ENCODE measurements at places on chromosomes 16 and 17.

- no peak overlapping the region for H3K27ac ChIP-seq
- no peaks in the 10 kb centered on the region for H3K27me3 ChIP-seq
- no peak for DNase-seq
- H3K36me3 ChIP-seq: no peaks in the 10 kb centered on the region
- H3K4me3 ChIP-seq: no peak overlapping the region
Measured at GRCh38 chr17:4485676-4486646, 12.7 kb upstream of the SPNS2 start.

DNA sequence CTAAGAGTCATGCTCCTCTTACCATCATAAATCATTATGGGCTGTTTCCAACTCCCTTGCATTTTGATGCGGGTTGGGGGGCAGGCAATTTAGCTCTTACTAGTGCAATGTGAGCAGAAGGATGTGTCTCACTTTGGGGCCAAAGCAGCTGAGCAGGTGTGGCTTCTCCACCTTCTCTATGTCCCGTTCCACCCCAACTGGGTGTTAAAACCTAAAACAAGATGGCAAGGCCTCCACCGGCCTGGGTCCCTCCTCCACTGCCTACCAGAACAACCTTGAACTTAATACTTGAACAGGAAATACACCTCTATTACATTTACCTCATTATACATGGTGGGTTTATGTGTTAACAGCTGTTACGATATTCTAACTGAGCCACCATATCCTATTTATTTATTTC is 52.8 kb downstream of the TOX3 start:
- no peaks in the 10 kb centered on the region for H3K36me3 ChIP-seq
- H3K4me3 ChIP-seq: no peak overlapping the region
- peaks cover 50% of the 10 kb centered on the region for H3K4me1 ChIP-seq
- DNase-seq: no peak
- H3K27me3 ChIP-seq: no peaks in the 10 kb centered on the region

GRCh38 chr16:69553332-69553731 is 12.4 kb upstream of the NFAT5 start:
- no peak overlapping the region for H3K27ac ChIP-seq
- no peaks in the 10 kb centered on the region for H3K4me1 ChIP-seq
- DNase-seq: no peak
- H3K4me3 ChIP-seq: no peak overlapping the region

DNA sequence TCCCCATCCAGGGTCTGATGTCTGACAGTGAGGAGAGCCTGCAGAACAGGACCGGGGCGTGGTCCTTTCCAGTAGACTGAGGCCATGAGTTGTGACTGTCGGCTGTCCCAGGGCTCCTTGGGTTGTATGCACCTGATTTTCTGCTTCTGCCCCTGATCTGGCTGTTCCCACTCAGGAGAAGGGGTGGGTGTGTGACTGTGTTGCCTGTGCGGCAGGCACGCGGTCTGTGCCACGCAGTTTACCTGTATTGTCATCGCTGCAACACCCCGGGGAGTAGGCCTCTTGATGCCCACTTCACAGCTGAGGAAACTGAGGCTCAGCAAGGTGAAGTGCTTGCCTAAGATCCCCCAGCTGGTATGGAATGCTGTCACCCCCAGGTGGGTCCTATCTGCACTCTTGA is 1.4 kb downstream of the CRISPLD2 start:
- H3K4me1 ChIP-seq: peaks cover 3% of the 10 kb centered on the region
- peaks cover 36% of the 10 kb centered on the region for H3K27me3 ChIP-seq
- no peaks in the 10 kb centered on the region for H3K36me3 ChIP-seq
- H3K4me3 ChIP-seq: peak overlapping the region; percentile 48

DNA sequence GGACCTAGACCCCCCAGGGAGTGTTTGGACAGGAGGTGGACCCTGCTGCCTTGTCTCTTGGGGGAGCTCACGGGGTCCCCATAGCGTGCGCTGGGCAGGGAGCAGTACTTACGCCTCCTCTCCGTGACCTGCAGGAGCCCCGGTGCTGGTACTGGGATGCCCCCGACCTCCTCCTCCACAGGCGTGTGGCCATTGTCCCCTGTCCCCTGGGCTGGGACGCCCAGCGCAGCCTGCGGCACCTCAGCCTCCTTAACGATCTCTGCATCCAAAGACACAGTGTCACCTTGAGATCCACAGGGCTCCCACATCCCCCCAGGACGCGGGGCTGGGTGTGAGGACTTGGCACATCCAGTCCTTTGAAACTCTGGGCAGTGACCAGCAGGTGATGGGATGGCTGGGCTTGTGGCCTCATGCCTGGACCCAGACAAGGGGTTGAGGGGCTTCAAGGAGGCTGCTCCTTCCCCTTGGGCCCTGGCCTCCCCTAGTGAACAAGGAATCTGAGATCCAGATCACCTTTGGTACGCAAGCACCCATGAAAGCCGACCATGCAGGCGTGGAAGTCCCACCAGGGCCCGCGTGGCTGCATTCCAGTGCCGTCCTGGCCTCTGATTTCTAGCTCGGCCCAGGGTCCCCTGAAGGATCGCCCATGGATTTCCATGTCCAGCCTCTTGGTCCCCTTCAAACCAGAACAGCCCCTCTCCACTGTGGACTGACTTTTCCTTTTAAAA is 9.9 kb downstream of the DBNDD1 start:
- H3K4me3 ChIP-seq: no peak overlapping the region
- H3K27ac ChIP-seq: no peak overlapping the region
- no peak for DNase-seq
- no peaks in the 10 kb centered on the region for H3K27me3 ChIP-seq
- H3K4me1 ChIP-seq: no peaks in the 10 kb centered on the region
- H3K36me3 ChIP-seq: no peaks in the 10 kb centered on the region

DNA sequence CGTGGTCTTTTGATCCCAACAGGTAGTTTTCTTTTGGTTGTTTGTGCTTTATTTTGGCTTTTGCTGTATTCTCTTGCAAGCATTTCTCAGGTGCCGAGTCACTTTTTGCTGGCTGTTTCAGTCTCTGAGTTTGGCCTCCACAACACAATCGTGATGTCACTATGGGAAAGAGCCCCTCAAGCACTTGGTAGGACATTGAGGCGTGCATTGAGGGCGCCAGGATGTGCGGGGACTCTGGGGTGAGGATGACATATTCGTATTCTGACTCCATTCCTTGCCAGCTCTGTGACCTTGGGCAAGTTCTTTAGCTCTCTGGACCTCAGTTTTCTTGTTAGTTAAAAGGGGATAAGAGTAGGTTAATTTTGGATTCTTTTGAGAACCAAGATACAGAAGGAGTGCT is 13.0 kb downstream of the KSR1 start:
- peaks cover 11% of the 10 kb centered on the region for H3K4me1 ChIP-seq
- no peak overlapping the region for H3K27ac ChIP-seq
- H3K36me3 ChIP-seq: no peaks in the 10 kb centered on the region
- no peaks in the 10 kb centered on the region for H3K27me3 ChIP-seq
- no peak for DNase-seq

DNA sequence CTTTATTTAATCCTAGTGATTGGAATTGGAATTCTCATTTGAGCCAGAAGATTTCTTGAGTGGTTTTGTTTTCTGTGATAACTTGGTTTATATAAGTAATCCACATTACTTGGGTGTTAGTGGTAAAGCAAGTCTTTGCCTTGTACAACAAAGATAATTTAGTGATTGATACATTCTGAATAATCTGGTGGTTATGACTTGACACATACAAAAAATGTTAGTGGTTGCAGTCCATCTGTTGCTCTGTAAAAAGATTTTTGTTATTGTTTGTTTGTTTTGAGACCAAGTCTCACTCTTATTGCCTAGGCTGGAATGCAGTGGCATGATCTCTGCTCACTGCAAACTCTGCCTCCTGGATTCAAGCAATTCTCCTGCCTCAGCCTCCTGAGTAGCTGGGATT is 13.2 kb downstream of the OMG start:
- H3K27ac ChIP-seq: no peak overlapping the region
- no peak for DNase-seq
- no peaks in the 10 kb centered on the region for H3K4me1 ChIP-seq
- H3K27me3 ChIP-seq: no peaks in the 10 kb centered on the region
- H3K36me3 ChIP-seq: no peaks in the 10 kb centered on the region
- H3K4me3 ChIP-seq: no peak overlapping the region

DNA sequence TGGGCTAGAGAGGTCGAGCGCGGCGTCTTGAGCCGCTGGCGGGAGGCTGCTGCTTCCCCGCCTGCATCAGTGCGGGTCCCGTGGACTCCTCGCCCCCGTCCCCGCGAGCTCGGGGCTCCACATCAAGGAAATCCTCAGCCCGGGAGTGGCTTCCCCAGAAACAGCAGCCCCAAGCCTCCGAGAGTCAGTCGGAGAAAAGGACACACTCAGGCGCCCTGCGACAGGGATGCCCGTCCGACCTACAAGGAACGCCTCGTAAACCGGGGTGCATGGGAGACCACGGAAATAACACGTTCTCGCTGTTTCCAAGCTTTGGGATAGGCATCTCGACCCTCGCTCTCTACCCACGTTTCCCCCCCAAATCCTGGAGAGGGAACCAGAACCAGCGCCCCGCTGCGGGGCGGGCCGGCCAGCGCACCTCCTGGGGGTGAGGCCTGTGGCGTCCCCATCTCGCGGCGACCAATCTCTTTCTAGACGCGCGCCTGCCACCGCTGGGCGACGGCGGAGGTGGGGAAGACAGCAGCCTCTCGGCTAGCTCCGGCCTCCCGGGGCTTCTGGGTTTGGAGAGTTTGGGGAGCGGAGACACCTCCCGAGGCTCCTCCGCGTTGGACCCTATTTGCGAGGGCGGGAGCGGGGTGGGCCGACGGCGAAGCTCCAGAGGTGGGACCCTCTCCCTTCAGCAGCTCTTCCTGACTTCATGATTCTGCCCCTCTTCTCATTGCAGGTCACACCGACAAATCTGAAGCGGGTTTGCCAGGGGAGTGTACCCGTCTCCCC is 759 bp upstream of the TP53I13 start:
- H3K4me3 ChIP-seq: peak overlapping the region; percentile 58
- H3K27ac ChIP-seq: peak overlapping the region; percentile 94
- no peaks in the 10 kb centered on the region for H3K36me3 ChIP-seq
- peaks cover 49% of the 10 kb centered on the region for H3K4me1 ChIP-seq
- peak; percentile 80 for DNase-seq

DNA sequence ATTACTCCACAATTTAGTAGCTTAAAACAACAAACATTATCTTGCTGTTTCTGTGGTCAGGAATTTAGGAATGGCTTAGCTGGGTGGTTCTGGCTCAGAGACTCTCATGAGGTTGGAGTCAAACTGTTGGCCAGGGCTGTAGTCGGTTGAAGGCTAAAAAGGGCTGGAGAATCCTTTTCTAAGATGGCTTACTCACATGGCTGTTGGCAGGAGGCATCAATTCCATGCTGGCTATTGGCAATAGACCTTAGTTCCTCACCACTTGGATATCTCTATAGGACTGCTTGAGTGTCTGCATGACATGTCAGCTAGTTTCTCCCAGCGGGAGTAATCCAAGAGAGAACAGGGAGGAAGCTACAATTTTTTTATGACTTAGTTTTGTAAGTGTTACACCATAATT is 6.6 kb upstream of the EFCAB13 start:
- peaks cover 21% of the 10 kb centered on the region for H3K4me1 ChIP-seq
- H3K4me3 ChIP-seq: no peak overlapping the region
- H3K27ac ChIP-seq: peak overlapping the region; percentile 74
- H3K36me3 ChIP-seq: no peaks in the 10 kb centered on the region
- DNase-seq: no peak
- no peaks in the 10 kb centered on the region for H3K27me3 ChIP-seq

DNA sequence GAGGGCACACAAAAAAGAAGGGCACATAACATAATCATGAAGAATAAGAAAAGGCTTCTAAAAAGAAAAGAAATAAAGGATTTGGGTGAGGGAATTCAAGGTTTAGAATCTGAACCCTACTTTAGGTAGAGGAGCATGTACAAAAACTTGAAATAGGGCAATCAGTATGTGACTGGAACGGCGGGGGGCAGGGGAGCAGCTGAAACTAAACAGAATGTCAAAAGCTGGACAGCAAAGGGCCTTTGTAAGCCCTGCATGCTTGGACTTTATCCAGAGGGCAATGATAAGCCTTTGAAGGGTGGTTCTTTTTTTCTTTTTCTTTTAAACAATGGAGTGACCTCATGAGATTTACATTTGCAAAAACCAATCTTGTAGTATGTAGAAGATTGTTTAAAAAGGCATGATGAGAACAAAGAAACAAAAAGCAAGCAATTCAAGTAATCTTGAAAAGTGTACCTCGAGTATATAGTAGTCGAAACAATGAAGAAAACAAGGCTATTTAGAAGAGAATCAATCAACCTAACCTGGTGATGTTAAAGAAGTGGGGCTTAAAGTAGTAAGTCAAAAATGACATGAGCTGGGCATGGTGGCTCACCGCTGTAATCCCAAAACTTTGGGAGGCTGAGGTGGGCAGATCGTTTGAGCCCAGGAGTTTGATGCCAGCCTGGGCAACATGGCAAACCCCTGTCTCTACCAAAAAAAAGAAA is 46.7 kb upstream of the ANKFY1 start:
- peaks cover 6% of the 10 kb centered on the region for H3K4me1 ChIP-seq
- no peak for DNase-seq
- no peak overlapping the region for H3K4me3 ChIP-seq
- H3K27ac ChIP-seq: no peak overlapping the region

DNA sequence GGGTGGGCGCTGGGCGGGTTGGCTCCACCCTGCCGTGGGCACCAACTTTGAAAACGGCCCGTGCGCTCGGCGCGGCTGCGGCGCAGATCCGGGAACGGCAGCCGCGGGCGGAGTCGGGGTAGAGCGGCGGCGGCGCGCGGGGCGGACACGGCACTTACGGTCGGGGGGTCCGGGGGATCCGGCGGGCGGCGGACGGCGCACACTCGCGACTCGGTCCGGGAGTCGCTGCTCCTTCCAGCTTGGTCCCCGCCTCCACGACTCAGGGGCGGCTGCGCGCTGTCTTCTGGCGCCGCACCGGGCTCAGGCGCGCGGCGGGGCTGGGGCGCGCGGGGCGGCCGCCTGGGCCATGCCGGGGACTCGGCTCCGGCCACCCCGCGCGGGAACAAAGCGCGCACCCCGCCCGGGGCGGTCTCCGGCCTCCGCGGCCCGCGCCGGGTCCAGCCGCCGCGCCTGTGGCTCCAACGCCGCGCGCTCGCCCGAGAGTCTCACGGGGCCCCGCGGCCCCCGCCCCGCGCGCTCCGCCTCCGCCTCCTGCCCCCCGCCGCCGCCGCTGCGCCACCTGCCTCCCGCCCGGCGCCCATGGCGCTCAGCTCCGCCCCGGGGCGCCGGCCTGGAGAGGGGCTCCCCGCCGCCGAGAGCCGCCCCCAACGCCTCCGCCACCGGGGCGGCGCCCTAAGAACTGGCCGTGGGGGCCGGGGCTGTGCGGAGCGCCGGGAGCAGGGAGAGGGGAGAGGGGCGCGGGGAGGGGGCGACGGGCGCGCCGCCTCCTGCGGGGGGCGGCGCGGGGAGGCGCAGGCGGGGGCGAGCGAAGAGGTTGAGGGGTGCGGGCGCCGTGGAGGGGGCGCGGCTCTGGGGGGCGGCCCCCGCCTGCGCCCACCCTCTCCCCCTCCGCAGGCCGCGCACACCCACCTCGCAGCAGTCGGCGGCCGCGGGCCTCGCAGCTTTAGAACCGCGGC is 35.9 kb downstream of the CBFA2T3 start:
- H3K36me3 ChIP-seq: no peaks in the 10 kb centered on the region
- H3K27me3 ChIP-seq: peaks cover 72% of the 10 kb centered on the region
- DNase-seq: peak; percentile 47
- peak overlapping the region; percentile 43 for H3K27ac ChIP-seq

DNA sequence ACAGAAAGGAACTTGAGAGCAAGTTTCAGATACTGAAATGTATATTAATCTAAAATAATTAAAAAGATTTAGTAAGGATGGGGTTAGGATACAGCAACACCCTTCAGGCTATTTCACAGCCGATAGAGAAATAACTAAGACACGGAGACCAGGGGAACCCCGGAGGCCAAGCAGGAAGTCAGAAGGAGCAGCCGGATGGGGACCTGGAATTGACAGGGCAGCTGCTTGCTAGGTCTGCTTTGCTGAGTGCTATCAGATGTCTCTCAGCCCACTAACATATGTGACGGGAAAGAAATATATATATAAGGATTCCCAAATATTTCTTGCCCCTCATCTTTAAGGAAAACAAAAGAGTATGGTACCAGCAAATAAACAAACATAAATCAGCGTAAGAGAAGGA is 154.1 kb upstream of the CDH5 start:
- no peak for DNase-seq
- no peaks in the 10 kb centered on the region for H3K36me3 ChIP-seq
- H3K27ac ChIP-seq: no peak overlapping the region
- H3K27me3 ChIP-seq: no peaks in the 10 kb centered on the region
- no peaks in the 10 kb centered on the region for H3K4me1 ChIP-seq

Measured in transverse colon (tissue), 4 donors.